ENCODE measurements at places on chromosomes 5 and 9. TPM values are rescaled to one million over a fixed set of nuclear protein-coding genes. Genes with fewer than 3 reads are reported as not detected.

DNA sequence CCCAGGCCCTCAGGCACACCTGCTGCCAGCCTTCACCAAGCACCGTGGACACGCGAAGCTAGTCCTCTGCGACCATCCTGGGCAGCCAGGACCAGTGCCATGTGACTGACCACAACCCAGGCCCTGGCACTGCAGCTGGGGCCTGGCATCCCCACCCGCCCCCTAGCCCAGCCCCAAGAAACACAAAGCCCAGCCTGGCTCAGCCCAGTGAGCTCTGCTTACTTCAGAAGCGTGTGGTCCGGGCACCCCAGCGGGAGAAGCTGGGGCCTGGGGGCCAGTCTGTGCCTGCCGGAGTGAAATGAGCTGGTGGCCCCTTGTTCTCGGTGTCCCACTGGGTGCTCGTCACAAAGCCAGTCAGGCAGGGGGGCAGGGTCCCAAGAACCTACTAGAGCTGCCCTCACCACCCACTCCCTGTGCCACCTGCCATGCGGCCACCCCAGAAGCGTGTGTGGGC lies 87.9 kb downstream of the KCNT1 start:
- no peak for DNase-seq

DNA sequence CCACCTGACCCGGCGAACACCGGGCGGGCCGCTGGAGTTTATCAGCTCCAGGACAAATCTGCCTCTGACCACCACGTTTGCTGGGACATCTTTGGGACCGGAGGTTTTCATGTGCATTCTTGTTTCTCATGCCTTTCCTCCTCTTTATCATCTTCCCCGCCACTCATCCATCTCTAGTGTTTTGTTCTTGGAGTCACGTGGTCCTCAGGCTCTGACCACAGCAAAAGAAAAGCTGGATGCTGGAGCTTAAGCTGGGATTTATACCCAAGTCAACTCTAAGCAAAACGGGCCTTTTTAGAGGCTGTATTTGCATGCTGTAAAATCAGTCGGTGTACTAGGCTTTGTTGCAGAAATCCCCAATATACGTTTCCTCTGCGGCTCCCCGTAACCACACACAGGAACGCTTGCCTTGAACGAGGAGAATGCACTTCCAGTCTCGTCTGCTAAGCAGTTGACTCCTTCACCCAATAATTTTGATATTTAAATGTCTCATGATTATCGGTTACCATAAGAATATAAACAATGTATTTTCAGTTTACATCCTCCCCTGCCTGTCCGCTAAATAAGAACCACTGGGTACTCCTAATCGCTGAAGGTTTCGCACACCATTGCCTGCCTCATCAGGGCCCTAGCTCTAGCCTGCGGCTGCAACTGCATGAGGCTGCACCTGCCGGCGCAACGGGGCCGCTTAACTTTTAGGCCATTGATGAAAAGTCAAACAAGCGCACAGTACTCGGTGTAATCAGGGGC lies 560 bp upstream of the NDUFS6 start:
- DNase-seq, result peak; percentile 53

GPR151 gene
- not detected for total RNA-seq

GRCh38 chr5:73540192-73540591 lies 25.2 kb downstream of the ANKRA2 start:
- no peak for DNase-seq

SPATA31E1 gene
- 0.71 TPM for total RNA-seq

DNA sequence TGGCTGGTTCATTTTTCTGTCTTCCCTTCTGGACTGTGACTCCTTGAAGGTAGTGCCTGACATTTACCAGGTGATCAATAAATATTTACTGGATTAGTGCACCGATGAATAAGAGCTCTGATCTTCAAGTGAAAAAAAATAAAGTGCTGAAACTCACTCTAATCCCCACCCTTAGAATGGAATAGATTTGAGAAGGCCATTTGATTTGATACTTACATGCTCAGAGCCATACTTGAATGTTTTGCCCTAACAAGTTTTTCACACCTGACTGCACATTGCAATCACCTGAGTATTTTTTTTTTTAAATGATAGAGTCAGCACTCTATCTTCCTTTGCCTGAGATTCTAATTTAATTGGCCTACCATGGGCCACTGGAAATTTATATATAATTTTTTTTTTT lies 105.7 kb downstream of the LRRC70 start:
- no peak for DNase-seq

EQTN gene
- not detected for total RNA-seq

DNA sequence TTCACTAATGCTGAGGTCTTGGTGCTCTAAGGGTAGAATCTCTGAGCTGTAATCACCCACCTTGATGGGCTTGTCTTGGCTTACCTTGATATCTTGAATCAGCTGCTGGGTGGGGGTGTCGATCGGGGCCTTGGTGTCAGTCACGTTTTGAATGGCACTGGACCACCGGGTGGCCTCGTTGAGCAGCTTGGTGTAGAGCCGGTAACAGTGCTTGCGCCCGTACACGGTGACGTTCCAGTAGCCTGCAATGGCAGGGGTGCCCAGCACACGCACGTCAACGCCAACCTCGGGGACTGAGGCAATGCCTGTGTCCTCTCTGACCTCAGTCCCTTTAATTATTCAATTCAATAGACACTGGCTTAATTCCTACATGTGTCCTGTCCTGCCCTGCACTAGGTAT lies 63.1 kb upstream of the RETREG1 start:
- DNase-seq, result peak; percentile 54

DNA sequence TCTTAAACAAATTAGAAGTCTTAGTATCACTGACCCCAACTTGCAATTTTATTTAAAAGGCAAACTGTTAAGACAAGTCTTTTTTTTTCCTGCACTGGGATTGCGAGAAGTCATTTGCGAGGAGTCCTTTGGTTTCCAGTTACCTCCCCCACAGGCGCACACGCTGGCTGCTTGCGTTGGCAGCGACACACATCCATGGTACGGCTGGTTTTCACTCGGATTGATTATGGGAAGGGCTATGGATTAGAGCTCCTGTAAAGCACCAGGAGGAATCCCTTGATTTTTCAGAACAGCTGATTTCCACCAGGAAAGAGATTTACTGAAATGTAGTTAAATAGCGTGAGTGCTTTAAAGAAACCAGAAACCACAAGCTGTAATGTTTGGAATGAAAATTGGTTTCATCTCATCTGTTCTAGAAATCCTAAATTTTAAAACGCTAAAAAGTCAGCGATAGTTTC lies 737 bp downstream of the SLC1A3 start:
- peak; percentile 31 for DNase-seq

- peak; percentile 79 for DNase-seq
These were observed 4.9 kb upstream of the ROR2 start for GRCh38 chr9:91954841-91955471.

IFNB1 gene
- not detected for total RNA-seq

CHSY3 gene
- not detected for total RNA-seq

- DNase-seq, result no peak
These were observed 10.1 kb downstream of the EDIL3 start for GRCh38 chr5:84374568-84374967.

- DNase-seq, result peak; percentile 99
These were observed at the start of gene TLE4 for GRCh38 chr9:79571309-79572031. Gene TLE4 (plus strand): TSS chr9:79571965. CDS start chr9:79572791, 826 bp downstream.

DNA sequence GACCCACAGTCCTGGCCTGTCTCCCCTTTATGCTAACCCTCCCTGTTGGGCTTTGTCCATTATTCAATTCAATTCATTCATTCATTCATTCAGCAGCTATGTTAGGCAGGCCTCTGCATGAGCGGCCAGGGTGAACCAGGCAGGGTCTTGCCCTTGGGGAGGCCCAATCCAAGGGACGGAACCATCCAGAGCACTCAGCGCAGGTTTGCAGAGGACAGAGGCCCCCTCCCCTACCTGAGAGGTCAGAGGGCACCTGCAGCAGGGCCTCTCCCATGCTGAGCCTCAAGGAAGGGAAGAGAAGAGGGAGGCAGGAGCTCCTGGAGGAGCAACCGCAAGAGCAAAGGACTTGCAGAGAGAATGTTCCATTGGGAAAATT lies 61.4 kb downstream of the C9orf50 start:
- no peak for DNase-seq

- no peak for DNase-seq
These were observed 290.6 kb downstream of the MARCHF11 start for GRCh38 chr5:15889001-15889400.

GRCh38 chr9:131020388-131020787 lies 11.4 kb downstream of the LAMC3 start:
- DNase-seq, result no peak

- DNase-seq, result no peak
These were observed 688.3 kb downstream of the PRR16 start for GRCh38 chr5:121152411-121152810.

DNA sequence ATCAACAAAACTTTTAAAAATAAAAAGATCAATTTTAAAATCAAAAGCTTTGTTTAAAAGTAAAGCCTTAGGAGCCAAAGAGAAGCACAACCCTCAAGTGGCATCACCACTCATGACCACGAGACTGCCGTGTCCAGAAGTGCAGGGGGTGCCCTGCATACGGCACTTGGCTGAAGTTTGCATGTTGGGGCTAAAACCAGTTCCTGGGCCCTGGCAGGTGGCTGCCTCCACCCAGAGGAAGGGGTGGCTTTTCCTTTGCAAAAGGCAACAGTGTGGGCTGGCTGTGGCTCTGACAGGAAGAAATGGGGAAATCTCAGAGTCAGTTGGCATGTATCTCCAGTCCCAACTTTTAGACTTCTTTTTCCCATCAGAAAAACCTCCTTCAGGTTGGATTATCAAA lies 15.3 kb downstream of the TRMO start:
- no peak for DNase-seq

SLC6A19 gene
- total RNA-seq, result not detected

- DNase-seq, result no peak
These were observed 2.5 kb downstream of the TRIM32 start for GRCh38 chr9:116689486-116690032.

ITGA2 gene
- total RNA-seq, result not detected

DNA sequence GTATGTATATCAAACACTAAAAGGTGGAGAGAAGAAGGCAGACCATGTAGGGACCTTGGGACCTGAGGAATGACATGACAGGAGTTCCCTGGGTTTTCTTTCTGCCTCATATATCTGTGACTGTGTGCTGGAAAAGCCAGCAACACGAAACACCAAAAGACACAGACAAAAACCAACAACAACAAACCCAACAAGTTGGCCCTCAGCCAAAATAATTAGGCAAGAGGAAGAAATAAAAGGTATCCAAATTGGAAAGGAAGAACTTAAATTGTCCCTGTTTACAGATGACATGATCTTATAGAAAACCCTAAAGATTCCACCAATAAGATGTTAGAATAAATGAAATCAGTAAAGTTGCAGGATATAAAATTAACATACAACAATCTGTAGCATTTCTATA lies 21.7 kb downstream of the ABO start:
- no peak for DNase-seq

DNA sequence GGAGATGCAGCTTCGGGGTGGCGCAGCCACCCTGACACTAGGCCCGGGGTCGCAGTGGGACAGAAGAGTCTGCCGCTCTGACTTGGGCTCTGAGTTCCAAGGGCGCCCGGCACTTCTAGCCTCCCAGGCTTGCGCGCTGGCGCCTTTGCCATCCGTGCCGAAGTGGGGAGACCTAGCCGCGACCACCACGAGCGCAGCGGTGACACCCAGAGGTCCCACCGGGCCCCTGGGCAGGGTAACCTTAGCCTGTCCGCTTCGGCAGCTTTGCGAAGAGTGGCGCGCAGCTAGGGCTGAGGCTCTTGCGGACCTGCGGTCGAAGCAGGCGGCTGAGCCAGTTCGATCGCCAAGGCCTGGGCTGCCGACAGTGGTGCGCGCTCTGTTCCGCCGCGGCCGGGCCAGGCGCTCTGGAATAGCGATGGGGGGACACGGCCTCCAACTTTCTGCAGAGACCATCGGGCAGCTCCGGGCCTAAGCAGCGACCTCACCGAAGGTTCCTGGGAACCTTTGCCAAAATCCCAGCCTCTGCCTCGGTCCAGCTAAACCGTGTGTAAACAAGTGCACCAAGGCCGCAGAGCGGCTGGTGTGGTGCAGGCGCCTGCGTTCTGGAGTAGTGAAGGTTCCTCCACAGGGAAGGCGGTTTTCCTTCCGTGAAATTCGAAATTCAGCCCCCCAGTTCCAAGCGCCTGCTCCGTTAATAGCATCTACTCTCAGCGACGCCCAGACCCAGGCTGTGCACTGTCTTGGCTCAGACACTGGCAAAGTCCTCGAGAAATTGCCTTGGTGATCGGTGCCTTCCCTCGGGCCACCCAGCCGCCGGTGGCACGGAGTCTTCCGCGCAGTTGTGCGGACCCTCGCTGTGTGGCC lies 7.4 kb downstream of the TLX3 start:
- DNase-seq, result peak; percentile 60

- DNase-seq, result no peak
These were observed 128.6 kb upstream of the GRIA1 start for GRCh38 chr5:153361735-153362409.

RANBP3L gene
- total RNA-seq, result not detected

- DNase-seq, result peak; percentile 40
These were observed 166.1 kb downstream of the BNC2 start for GRCh38 chr9:16704116-16705110.

- no peak for DNase-seq
These were observed 9.9 kb downstream of the GFPT2 start for GRCh38 chr5:180343110-180343830.

GRCh38 chr9:74458832-74459231 lies 38.3 kb upstream of the RORB start:
- no peak for DNase-seq

- no peak for DNase-seq
These were observed 230.0 kb upstream of the RGMB start for GRCh38 chr5:98543490-98543889.

DNA sequence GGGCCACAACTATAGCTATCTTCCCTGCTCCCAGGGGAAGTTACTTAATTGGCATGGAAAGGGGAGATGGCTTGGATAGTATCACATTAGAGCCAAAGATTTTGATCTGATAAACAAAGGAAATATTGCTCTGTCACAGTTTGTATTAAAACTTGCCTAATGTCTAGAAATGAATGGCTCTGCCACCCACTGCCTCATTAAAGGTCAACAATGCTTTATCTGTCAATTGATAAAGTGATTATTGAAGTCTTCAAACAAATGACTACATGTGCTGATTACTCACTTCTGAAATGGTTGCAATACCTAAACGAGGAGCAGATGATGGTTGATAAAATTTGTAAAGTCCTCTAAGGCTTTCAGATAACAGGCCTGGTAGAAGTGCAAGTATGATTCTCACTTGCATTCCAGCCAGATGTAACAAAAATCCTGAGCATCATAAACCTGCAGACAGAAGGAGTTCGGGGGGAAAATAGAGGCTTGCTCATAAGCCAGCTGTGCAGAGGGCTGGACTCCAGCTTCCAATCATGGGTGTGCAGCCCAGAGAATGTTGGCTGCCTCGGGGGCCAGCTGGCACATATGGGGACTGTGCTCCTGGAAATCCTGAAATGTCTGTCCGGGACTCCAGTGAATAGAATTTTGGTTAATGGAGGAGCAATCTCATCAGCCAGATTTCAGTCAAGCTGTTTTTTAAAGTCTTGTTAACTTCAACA lies 200.5 kb upstream of the SLC27A6 start:
- no peak for DNase-seq

ECM2 gene
- 0.20 TPM for total RNA-seq

DNA sequence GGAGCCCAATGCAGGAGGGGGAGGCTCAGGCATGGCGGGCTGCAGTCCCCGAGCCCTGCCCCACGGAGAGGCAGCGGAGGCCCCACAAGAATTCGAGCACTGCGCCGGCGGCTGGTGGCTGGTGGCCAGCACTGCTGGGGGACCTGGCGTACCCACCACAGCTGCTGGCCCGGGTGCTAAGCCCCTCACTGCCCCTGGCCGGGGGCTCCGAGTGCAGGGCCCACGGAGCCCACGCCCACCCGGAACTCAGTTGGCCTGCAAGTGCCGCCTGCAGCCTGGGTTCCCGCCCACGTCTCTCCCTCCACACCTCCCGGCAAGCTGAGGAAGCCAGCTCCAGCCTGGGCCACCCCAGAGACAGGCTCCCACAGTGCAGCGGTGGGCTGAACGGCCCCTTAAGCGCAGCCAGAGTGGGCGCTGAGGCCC lies 780.3 kb downstream of the DTWD2 start:
- DNase-seq, result no peak

MZB1 gene
- total RNA-seq, result not detected
